Cortex of kidney (tissue), 1 donor: ENCODE measurements at places on chromosomes 2 and 18.

- DNase-seq = no peak
Measured at GRCh38 chr18:7808992-7809391, 241.9 kb downstream of the PTPRM start.

DNA sequence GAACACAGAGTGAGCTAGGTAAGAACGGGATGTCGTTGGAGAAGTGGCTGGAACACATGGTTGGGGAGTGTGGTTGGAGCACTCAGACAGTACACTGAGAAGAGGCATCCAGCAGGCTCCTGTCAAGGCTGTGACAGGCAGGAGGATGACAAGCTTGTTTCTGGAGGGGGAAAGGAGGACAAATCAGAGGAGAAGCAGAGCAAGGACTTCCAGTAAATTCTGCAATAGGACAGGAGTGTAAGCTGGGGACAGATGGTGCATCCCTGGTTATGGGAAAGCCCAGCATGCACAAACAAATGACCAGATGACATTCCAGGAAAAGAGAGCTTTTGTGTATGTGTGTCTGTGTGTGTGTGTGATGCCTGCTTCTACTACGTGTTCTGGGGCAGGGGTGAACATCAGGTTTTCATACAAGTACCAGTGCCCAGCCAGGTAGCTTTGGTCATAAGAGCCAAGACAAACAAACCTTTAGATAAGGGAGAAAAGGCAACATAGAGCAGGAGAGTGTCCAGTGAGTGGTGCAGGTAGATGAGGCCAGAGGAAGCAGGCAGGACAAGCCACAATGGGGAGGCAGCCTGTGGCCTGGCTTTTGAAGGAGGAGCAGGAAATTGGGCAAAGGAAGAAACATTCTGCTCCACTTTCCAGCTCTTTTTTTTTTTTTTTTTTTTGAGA lies 32.1 kb upstream of the MAPK4 start:
- DNase-seq = no peak

DNA sequence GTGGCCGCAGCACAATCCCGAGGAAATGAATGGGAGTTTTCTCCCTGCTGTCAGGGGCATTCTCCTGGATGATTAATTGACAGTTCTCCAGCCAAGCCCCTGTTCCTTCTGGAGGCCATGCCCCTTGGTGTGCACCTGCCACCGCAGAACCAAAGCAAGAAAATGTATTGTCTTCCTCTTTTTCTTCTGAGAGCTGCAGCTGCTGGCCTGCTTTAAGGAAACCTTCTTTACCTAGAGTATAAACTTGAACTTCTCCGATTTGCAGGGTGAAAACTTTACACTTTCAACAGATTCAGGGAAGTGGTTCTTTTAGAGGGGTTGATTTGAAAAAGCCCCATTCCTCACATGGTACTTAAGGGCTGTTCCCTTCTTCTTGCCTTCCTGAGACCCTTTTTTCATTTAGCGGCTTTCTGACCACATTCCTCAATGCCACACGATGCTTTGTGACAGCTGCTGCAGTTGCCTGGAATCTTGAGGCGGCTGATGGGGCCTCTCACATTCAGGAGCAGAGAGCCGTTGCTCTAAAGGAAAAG lies 402.8 kb downstream of the TXNL1 start:
- no peak for DNase-seq

DNA sequence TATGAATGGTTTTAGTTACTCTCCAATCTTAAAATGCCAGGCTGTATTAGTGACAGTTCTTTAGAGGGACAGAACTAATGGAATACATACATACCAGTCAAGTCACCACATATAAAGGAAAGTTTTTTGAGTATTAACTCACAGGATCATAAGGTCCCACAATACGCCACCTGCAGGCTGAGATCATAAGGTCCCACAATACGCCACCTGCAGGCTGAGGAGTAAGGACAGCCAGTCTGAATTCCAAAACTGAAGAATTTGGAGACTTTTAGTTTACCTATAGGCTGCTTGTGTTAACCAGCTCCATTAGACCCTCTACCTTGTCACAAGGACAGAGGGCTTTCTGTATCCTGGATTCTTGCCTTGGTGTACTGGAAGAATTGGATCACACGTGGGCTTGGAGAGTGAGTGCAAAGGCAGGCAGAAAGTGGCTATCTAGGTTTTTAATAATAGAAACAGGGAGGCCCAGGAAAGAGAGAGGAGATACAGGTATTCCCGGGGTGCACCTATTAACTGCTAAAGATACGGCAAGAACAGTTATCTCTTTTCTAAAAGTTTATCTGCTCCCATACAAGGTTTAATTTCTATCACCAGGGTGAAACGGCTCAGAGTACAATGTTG lies 234.9 kb upstream of the CYRIA start:
- no peak for DNase-seq

- no peak for DNase-seq
Measured at GRCh38 chr18:7924616-7925015, 357.5 kb downstream of the PTPRM start.

- DNase-seq = no peak
Measured at GRCh38 chr2:204722691-204723090, 177.4 kb downstream of the PARD3B start.
